ENCODE measurements at places on chromosomes 7 and 10.

DNA sequence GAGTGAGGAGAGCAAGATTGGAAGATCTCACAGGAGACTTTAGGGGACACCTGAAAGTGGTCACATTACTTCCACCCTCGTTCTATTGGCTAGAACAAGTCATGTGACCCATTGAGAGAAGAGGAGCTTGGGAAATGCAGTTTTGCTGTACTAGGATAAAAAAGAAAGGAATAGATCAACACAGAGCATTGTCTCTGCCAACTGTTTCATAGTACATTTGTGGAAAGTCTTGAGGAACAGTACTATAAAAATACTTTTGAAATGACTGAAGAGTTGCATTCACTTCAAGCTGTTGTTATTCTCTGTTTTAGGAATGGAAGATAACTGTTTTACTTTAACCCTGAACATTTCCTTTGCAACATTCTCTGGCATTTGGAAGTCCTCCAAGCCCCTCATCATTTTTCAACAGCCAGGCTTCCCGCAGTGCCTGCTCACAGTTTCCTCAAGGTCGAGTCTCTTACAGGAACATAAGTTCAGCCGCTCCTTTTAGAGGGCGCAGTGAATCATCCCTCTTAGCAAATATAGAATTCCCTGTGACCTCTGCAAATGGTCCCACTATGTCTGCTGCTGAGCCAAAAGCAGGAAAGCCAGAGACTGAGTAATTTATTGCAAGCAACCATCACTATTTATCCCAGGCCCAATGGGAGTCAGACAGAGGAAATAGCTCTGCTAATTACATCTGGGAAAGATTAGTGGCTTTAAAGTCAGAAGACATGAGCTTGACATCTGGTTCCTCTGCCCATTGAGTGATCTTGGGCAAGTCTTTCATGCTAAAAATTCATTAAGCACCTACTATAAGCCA, 40.7 kb downstream of the MRPL32 start:
- DNase-seq, result no peak

GRCh38 chr7:139431459-139431858, 52.0 kb downstream of the KLRG2 start:
- DNase-seq, result no peak

DNA sequence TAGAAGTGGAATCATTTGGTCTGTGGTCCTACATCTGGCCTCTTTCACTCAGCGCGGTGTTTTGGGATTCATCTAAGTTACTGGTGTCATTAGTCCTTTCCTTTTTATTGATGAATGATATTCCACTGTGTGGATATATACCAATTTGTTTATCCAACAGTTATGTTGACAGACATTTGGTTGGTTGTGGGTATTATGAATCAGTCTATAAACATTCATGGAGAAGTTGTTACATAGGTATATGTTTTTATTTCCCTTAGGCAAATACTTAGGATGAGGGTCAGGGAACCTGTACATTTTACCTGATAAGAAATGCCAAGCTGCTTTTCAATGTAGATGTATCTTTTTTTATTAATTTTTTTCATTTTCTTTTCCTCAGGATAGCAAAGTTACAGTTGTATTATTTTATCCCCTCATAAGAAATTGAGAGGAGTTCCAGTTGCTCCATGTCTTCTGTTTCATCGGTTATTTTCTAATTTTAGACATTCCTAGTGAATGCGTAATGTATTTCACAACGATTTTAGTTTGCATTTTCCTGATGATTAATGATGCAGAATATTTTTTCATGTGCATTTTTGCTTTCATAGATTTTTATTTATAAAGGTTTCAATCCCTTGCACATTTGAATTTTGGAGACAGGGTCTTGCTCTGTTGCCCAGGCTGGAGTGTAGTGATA, 203.8 kb upstream of the SH2B2 start:
- no peak for DNase-seq

DNA sequence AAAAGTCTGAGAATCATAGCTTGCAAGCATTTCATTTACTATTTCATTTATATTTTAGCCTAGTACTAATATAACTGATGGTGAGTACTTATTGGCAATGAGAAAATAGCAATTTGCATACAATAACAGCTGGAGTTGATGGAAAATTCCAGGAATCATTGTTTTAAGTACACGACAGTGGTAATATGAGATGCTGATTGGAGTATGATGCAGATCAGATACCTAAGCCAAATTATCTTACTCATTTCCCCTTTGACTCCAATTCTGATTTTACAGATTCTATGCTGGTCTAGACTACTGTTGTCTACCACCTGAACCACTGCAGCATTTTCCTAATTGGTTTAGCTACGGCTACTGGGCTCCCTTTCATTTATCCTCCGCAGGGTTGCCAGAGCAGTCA, 36.7 kb downstream of the GNG11 start:
- DNase-seq, result no peak

DNA sequence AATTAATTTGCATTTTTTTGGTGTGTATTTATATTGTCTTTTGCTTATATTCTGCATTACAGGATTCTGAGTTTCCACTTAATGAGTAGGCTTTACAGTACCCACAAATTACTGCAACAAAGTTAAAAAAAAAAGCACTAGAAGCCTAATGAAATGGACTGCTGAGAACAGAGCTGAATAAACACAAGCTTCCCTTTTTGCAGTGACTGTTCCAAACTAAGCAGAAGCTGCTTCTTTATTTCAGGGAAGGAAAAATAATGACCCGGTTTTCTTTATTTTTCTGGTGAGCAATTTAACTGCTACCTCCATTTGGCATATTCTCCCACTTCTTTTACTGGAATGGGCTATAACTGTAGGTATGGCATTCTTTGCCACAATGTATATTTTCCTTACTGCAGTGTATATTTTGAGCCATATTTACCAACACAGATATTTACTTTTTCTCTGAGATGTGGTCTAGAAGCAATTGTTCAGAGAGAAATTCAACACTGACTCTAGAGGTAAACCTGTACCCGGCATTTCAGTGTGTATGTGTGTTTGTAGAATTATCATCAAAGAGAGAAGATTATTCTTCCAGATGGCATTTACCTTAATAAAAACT, 56.9 kb downstream of the HDAC9 start:
- no peak for DNase-seq

GRCh38 chr10:7819121-7819460, 786 bp downstream of the TAF3 start:
- DNase-seq, result no peak

DNA sequence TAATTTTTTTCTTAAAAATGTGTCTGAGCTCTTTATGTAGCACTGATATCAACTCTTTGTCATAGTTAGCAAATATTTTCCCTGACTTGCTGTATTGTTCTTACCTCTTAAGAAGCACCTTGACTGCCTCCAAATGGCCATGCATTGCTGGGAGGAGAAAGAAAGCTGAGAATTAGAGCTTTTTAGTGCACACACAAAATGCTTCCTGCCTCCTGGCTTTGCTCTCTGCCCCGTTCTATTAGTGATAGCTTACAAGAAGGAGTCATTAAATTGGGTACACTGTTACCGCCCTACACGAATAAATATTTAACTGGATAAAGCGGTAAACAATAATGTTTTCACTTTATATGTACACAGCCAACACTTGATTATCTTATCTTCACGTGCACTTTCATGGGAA, 4.1 kb downstream of the ANKRD16 start:
- no peak for DNase-seq

DNA sequence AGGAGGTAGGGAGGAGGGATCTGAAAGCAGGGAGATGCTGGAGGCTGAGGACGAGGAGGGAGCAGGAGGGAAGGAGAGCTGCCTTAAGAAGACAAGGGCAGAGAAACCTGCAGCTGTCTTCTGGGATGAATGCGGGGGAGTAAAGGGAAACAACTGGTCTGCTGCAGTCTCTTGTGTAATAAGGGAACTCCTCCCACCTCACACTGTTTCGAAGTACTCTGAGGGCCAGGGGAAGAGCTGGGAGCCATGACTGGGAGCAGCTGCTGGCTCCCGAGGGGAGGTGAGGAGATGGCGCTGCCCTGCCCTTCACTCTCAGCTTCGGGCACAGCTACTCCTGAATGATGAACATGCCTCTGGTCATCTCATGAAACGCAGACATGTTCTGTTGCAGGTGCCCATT, 65.1 kb downstream of the CLEC2L start:
- no peak for DNase-seq

- no peak for DNase-seq
Measured at GRCh38 chr7:155224116-155224811, 73.4 kb upstream of the INSIG1 start.

GRCh38 chr7:67764289-67764688, 767.7 kb downstream of the TYW1 start:
- no peak for DNase-seq

- no peak for DNase-seq
Measured at GRCh38 chr7:154804449-154804848, 198.5 kb downstream of the PAXIP1 start.

GRCh38 chr10:31912898-31913850, 15.5 kb downstream of the ARHGAP12 start:
- no peak for DNase-seq

DNA sequence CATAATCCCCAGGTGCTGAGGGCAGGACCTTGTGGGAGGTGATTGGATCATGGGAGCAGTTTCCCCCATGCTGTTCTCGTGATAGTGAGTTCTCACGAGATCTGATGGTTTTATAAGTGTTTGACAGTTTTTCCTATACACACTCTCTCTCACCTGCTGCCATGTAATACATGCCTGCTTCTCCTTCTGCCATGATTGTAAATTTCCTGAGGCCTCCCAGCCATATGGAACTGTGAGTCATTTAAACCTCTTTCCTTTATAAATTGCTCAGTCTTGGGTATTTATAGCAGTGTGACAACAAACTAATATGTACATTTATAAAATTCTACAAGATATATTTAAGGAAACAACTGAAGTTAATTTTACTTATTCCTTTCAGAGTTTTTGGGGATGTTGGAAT, 170.8 kb upstream of the BET1 start:
- no peak for DNase-seq

- DNase-seq, result no peak
Measured at GRCh38 chr7:148153616-148154284, 436.8 kb upstream of the C7orf33 start.

DNA sequence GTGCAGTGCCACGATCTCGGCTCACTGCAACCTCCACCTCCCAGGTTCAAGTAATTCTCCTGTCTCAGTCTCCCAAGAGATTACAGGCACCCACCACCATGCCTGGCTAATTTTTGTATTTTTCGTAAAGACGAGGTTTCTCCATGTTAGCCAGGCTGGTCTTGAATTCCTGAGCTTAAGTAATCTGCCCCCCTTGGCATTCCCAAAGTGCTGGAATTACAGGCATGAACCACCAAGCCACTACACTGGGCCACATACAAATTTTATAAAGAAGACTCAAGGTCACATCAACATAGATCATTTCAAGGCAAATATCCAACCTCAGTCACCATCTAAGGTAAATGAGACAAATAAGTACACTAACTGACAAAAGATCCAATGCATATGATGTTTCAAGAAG, 32.1 kb downstream of the IGF2BP3 start:
- DNase-seq, result no peak

DNA sequence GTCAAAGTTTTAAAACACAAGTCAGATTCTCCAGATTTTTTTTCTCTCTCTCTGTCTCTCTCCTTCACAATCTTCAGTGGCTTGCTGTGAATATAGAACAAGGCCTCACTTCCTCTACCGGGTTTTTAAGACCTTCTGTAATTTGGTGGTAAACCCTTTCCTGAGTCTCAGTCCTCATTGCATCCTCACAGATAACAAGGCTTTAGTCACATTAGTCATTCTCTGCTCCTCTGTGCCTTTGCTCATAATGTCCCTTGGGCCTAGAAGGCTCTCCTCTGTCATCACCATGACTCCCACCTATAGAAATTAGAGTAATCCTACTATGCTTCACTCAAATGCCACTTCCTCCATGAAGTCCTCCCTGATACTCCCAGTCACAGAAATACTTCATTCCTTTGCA, 172.7 kb upstream of the HPS1 start:
- DNase-seq, result no peak

DNA sequence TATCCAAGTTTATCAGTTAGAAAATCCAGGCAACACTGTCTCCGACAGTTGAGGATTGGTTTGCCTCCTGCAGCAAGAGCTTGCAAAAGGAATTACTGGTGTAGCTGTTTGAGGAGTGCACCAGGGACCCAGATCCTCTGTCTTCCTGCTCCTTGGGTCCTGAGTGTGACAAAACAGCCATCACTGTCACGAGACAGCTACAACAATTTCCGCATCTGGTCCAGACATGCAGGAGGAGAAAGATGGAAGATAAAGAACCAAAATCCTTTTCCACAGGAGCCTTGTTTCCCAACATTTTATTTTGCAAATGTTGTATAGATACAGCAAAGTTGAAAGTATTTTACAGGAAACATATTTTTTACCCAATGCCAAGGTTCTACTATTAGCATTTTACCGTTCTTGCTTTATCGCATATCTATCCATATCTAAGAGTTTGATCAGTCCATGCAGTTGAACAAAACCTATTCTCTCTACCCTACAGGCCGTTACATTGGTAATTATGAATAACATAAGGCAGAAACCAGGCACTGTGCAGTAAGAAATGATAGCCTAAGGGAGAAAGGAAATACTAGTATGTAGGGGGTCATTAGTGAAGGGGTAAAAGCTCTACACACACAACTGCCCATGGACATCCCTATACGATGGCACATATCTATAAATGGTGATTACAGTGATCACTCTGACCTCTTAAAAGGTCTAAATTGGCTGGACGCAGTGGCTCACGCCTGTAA, 54.9 kb downstream of the FAM204A start:
- no peak for DNase-seq

- no peak for DNase-seq
Measured at GRCh38 chr10:130866857-130867256, 444.7 kb downstream of the TCERG1L start.

GRCh38 chr7:155053002-155053401, 17.1 kb upstream of the HTR5A start:
- DNase-seq, result no peak

DNA sequence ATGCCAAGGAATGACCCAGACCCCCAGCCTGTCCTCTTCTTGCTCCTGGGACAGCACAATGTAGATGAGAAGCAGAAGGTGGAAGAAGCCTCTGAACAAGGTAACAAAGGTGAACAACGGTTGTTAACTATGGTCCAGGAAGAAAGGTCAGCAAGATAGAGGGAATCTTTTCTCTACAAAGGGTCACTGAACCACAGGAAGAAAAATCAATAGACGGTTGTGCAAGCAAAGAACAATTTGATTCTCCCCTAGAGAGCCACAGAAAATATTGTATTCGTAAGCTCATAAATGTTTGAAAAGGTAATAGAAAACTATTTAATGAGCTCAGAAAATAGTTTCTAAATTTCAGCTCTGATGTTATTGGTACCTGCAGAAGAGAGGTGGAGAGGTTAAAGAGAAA, 111.3 kb downstream of the ST8SIA6 start:
- DNase-seq, result no peak

DNA sequence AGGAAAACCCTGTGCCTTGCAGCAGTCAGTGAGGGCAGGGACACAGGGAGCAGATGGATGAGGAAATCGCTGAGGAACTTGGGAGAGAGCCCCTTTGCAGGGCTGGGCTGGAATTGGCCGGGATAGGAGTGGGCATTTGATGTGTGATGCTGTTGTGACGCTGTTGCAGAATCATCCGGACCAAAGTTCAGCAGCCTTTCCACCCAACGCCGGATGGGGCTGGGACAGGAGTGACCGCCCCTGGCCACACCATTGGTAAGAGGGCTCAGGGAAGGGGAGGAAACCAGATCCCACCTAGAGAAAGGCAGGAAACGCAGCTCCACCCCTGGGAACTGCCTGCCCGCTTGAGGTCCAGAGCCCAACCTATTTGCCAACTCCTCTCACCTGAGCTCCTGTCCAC, 33.9 kb downstream of the PAX2 start:
- no peak for DNase-seq

All from NCI-H1436 (cell line).